ENCODE measurements at places on chromosomes 13 and 19.

DNA sequence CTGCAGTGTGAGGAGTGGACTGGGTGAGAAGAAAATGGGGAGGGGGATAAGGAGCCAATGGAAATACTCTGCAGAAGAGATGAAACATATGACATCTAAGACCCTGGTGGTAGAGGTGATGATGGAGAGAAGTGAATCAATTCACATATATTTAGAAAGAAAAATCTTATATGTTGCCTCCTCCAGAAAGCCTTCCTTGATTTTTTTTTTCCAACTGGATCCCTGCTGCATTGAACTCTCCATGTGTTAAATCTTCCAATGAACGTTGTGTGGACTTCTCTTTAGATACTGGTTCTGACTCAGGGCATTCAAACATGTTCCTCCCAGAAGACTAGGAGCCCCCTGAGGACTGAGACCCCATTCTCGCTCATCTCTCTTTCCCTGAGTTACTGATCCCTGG, 348.3 kb downstream of the TSHZ3 start:
- no peak for DNase-seq

- DNase-seq: no peak
Observed at GRCh38 chr13:69155136-69155535, 952.5 kb upstream of the ATXN8OS start.

DNA sequence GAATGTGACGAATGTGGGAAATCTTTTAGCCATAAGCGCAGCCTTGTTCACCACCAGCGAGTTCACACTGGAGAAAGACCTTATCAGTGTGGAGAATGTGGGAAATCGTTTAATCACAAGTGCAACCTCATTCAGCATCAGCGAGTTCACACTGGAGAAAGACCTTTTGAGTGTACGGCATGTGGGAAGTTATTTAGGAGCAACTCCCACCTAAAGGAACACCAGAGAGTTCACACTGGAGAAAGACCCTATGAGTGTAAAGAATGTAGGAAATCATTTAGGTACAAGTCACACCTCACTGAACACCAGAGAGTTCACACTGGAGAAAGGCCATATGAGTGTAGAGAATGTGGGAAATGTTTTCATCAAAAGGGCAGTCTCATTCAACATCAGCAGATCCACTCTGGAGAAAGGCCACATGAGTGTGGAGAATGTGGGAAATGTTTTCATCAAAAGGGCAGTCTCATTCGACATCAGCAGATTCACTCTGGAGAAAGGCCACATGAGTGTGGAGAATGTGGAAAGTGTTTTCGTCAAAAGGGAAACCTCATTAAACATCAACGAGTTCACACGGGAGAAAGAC, 7.6 kb downstream of the ZNF776 start:
- no peak for DNase-seq

- DNase-seq: no peak
Observed at GRCh38 chr13:50401721-50402465, 386.6 kb downstream of the KCNRG start.

DNA sequence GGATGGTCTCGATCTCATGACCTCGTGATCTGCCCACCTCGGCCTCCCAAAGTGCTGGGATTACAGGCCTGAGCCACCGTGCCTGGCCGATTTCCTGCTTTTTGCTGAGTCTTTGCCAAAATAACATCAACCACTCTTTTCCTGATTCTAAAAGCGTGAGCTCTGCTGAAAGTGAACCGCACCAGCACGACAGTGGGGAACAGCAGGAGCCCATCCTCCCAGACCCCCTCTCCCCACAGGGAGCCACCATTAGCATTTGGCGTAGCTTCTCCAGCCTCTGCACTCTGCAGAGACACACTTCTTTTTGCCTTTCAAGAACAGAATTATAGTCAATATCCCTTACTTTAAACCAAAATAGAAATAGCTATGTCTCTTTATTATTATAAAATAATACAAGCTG, 41.3 kb downstream of the MYH14 start:
- DNase-seq: no peak

DNA sequence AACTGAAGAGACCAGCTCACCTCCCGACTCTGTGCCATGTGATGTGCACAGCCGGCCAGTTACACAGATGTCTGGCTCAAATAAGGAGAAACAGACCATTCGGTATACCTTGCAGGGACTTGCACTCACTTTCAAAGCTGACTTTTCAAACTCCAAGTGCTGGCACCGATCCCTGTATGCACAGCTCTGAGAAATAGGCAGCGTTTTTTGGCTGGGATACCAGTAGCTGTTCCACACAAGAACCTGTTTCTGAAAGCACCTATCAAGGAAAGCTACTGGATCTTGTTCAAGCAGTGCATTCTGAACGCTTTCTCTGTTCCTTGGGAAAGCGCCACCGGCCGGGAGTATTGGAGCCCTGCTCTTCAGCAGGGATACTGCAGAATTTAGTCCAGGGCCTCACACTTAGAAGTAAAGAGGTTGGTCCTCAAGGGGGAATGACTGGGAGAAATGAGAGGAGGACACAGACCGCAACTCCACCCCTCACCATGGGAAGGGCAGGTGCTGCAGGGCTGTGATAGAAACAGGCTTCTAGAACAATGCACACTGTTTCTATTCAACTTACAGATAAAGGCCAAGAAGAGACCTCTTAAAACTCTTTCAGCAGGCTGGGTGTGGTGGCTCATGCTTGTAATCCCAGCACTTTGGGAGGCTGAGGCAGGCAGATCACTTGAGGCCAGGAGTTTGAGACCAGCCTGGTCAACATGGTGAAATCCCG, 53.6 kb upstream of the PABPC3 start:
- no peak for DNase-seq

DNA sequence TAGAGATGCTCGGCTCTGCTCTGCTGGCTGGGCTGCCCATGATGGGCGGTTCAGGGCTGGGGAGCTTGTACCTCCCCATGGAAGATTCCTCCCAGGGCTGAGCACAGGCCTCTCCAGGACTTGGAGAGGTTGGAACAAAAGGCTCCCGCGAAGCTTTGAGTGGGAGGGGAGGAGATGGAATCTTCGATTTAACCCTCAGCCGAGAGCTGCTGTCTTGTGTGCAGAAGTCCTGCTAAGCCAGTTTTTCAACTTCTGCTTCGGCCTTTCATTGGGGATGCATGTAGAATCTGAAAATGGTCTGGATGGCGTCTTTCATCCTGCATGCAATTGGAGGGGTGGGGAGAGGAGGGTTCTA, 163.3 kb downstream of the KDM4B start:
- no peak for DNase-seq

GRCh38 chr13:44305917-44306370, 67.7 kb upstream of the SERP2 start:
- peak; percentile 31 for DNase-seq

DNA sequence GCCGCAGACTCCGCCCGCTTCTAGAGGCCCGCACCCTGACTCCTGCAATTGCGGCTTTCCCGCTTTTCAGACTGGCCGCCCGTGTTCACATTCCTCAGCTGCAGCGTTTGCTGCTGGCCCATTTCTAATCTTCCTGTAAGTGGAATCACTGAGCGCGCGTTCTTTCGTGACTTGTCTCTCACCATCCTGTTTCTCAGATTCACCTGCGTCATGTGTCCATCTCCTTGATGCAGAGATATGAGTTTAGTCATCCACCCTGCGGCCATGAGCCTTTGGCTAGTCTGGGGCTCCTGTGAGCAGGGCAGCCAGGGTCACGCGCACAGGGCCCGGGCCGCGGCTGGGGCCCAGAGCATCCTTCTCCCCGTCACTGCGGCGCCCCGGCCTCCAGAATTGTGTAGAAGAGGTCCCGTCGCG, 110.0 kb downstream of the CRYL1 start:
- DNase-seq: no peak

GRCh38 chr19:5152013-5152763, 183.3 kb downstream of the KDM4B start:
- DNase-seq: no peak

- DNase-seq: no peak
Observed at GRCh38 chr13:29858667-29859066, 8.2 kb upstream of the UBL3 start.

- DNase-seq: no peak
Observed at GRCh38 chr19:18310118-18310909, 12.6 kb downstream of the LSM4 start.

- no peak for DNase-seq
Observed at GRCh38 chr13:107907065-107907805, 308.1 kb downstream of the LIG4 start.

GRCh38 chr19:30877661-30878113, 471.5 kb downstream of the TSHZ3 start:
- no peak for DNase-seq

DNA sequence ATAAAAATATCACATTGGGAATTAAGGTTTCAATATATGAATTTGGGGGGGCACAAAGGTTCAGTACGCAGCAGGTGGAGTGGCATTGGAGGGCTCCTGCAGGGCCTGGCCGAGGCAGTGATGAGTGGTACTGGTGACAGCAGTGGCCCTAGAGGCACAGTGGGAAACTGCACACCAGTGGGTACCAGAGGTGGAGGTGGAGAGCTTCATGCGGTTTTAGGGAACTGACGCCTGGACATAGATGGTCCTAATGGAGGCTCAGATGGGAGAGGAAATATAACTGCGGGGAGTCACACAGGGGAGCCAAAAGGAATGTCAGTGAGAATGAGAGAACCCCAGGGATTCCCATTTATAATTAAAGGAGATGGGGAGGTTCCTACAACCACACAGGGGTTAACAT, 156.2 kb downstream of the COG6 start:
- DNase-seq: no peak

DNA sequence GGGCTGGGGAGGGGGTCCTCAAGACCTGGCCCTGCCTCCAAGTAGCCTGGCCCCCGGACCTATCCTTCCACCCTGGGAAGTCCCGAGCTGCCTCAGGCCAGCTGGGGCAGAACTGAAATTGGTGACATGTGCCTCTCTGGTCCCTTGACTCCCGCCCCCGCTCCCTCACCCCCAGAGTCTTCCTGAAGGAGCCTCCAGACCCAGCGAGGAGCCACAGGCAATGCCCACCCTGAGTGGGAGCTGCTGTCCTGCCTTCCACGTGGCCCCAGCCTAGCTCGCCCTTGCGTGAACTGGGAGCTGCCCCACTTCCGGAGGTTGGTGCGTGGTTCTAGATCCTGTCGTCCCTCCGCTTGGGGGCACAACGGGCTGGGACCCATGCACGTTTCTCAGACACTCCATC, 34.6 kb downstream of the CEBPA start:
- no peak for DNase-seq

DNA sequence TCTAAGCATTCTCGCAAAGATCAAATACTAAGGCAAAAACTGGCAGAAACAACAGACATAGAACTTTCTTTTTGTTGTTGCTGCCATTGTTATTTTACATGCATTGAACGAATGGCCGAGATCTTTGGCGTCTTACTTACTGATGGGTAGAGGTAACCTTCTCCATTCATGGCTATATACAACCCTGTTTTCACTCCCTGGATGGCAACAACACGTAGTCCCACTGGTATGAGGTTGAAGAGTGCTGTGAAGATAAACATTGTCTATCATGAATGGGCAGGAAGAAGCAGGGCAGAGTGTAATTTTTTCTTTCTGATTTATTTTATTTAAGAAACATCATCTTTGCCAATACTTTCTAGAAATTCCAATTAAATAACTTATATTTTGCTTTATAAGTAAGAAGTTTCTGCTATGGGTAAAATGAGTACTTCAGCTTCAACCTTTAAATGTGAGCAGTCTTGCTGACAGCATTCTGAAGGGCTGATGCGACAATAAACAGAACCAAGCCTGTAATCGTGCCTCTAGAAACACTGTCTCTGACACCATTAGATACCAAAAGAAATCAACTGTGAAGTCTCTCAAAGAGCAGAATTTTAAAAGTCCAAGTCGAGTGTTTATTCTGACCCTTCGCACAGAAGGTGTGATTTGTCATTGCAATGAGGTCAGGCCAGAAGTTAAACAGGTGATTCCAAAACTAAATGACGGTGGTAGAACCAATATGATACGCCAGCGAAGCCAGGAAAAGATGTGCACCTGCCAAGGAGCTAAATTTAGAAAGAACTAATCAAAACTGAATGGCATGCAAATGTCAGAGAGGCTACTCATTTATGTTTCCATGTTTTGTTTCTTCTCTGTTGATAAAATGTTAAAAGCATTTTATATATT, 416.4 kb downstream of the ITGBL1 start:
- peak; percentile 2 for DNase-seq

DNA sequence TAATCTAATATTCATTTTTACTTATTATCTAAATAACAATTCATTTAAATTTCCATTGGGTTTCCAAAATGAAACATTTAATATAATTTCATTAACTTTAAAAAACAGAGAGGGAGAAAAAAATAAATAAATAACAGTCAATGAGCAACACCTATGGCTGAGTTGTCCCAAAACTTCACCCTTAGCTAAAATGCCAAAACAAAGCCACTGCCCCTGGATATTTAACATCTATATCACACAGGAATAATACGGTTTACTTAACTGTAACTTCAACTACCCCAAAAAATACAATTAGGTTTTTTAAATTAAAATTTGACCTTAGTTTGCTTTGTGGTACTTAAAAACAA, 541 bp downstream of the ELF1 start:
- DNase-seq: no peak

DNA sequence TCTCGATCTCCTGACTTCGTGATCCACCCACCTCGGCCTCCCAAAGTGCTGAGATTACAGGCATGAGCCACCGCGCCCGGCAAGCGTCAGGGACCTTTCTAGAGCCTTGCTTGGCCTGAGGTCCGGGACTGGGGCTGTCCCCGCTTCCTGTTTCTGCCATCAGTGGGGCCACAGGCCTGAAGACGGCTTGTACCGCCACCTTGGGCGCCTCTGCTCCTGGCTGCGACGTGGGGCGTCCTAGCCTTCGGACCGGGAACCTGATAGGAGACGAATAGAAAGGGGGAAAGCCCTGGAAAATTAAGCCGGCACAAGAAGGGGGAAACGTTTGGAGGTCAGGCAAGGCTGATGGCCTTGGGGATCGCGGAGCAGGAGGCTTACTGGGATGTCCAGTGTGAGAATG, 35.1 kb downstream of the RNF6 start:
- DNase-seq: no peak

GRCh38 chr19:11766597-11767591, at the start of gene ZNF441:
TSS of gene ZNF441 (plus strand) at chr19:11767000. CDS start at chr19:11767194, 194 bp downstream.
- DNase-seq: peak; percentile 98

DNA sequence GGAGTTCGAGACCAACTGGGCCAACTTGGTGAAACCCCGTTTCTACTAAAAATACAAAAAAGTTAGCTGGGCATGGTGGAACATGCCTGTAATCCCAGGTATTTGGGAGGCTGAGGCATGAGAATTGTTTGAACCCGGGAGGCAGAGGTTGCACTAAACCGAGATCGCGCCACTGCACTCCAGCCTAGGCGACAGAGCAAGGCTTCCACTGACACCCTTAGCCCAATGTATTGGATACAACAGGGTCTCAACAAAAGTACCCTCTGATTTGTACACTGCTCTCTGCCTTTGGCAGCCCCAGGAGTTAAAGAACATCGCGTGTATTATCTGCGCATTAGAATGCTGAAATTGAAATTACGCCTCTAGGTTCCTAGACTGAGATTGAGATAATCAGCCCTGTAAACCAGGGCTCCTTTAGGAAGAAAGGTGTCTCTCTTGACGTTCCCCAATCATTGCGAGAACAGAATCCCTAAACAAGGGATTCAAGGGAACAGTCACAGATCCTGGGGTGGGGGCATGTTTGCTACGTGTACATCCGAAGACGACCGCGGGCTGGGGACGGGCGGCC, 21.9 kb downstream of the IPO5 start:
- DNase-seq: no peak
